ENCODE measurements at places on chromosomes 1 and 21. TPM values are rescaled to one million over a fixed set of nuclear protein-coding genes. Genes with fewer than 3 reads are reported as not detected.

Gene OR2T35
- not detected for polyA plus RNA-seq

Gene LYPD8
- 0.81 TPM for polyA plus RNA-seq

DNA sequence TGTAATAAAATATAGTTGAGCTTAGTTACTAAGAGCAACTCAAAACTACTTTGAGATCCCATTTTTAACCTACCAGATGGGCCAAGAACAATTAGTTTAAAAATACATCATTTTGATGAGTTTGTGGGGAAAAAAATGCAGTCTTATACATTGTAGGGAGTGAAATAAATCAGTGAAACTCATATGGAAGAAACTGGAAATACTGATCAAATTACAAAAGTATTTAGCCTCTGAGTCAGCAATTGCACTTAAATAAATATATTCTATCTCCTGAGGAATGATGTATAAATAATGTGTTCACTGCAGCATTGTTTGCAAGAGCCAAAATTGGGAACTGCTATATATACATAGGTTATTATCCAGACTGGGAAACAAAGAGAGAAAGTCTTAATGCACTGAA lies 4.6 kb upstream of the SMCP start:
- peaks cover 2% of the 10 kb centered on the region for H3K27me3 ChIP-seq
- no peak overlapping the region for H3K27ac ChIP-seq
- H3K36me3 ChIP-seq, result no peaks in the 10 kb centered on the region
- DNase-seq, result no peak
- no peak overlapping the region for H3K4me3 ChIP-seq

- H3K27ac ChIP-seq, result no peak overlapping the region
- no peaks in the 10 kb centered on the region for H3K27me3 ChIP-seq
- no peaks in the 10 kb centered on the region for H3K4me1 ChIP-seq
- no peaks in the 10 kb centered on the region for H3K36me3 ChIP-seq
- no peak for DNase-seq
- H3K4me3 ChIP-seq, result no peak overlapping the region
These were observed 719.9 kb upstream of the TMPRSS15 start for GRCh38 chr21:19123525-19123924.

GRCh38 chr1:104018922-104019674 lies 269.4 kb downstream of the AMY1C start:
- H3K4me1 ChIP-seq, result no peaks in the 10 kb centered on the region
- no peak overlapping the region for H3K4me3 ChIP-seq
- H3K27me3 ChIP-seq, result no peaks in the 10 kb centered on the region
- DNase-seq, result no peak

Measured in small intestine (tissue), 16 donors.